ENCODE measurements at places on chromosomes 4 and X.

DNA sequence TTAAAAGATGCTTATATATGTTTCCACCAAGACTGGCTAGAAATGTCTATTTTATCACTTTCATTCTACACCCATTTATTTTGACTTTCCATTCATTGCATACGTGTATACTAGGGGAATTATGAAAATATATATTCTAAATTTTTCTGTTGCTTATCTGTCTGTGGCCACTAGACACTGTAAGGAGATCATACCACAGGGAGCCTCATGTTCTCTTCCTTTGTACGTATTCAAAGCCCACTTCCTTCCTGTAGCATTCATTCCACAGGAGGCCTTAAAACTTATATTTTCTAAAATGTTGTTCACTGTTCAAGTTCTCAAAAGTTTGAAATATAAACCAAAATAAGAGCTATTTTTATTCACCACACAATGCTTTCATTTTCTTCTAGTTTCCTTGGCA is 1848.9 kb upstream of the TENM3 start:
- no peak for DNase-seq

- no peak for DNase-seq
Measured at GRCh38 chr4:139501117-139501516, 47.2 kb downstream of the RAB33B start.

- no peak for DNase-seq
Measured at GRCh38 chr4:89894649-89895550, at the start of gene MMRN1. Gene MMRN1, plus strand, starts transcription at chr4:89894854. Its CDS starts 118 bp downstream, at chr4:89894972.

DNA sequence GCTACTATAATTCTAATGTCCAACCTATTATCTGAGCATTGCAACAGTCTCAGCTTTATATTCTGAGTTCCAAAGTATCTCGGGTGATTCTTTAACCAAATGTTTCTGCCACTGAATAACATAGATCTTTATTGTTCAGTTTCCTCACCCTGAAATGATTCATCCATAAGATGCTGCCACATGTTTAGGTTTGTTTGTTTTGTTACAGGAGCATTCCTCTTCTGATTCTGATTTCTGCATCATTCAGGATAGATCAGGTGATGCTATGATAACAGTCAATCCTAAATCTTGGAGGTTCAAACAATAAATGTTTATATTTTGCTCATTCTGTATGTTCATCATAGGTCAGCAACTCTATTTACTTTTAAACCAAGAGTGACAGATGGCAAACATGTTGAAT is 927.6 kb downstream of the PCDH7 start:
- no peak for DNase-seq

DNA sequence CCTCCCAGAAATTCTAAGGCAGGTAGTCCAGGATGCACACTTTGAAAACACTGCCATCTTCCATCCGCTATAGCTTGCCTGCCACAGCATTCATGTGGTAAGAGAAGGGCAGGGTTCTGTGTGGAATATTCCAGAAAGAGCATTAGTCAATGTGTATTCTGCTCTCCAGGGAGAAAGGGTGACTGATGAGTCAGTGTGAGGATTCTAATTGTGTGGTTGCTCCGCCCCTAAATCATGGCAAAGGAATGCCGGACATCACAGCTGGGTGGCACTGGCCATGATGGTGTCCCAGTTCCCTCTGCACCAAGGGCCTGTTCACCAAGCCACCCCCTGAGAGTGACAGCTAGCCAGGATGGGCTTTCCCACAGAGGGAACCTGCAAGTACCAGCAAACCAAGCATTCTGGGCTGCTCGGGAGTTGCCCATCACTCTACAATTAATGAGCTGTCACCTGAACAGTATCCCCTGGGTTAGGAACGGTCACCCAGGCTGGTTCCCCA is 9.5 kb downstream of the IDS start:
- no peak for DNase-seq

DNA sequence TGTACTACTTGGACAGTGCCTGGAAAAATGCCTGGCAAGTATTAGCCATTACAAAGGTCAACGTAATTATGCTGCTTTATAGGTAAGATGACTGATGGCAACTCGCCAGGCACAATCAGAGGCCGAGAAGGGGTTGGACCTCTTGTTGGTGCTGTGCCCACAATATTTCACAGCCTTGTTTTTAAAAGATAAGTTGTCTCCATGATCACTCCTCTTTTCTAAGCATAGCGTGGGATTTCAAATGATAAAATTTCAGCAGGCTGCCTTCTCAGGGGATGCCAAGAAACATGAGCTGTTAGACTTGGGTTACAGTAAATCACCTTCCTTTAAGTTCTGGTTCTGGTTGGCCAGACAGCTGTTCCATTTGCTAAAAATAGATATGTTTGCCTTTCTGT is 26.9 kb downstream of the HOPX start:
- no peak for DNase-seq

DNA sequence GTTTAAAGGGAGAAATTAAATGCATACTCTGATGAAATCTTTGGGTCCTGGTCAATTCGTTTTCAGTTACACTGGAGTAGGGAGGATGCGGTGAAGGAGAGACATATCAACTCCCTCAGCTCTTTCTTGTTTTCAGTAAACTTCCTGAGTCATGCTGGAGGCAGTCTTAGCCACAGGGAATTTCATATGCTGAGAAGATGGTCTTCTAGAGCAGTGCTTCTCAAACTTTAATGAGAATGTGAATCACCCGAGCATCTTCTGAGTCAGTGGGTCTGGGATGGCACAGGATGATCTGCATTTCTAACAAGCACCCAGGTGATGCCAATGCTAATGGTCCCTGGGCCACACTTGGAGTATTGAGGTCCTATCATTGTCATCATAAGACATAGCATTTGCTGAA is 214.5 kb downstream of the KIT start:
- no peak for DNase-seq

DNA sequence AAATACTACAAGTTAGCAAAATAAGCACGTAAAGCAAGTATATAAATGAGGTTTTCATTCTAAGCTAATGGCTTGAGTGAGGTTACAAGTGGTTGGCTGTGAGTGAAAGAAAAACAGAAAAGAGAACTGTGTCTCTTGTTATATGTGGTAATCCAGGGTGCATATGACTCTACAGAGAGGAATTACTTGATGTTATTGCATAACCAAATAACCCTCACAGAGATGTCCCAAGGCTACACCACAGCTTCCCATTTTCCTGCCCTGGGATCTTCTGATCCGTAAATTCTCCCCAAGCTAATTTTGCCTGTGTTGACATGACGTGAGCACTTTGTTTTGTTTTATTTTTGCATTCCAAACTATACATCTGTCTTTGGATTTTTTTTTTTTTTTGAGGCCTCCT is 470.0 kb upstream of the INTU start:
- DNase-seq, result no peak

GRCh38 chr4:56799161-56799759 is 22.2 kb downstream of the SPINK2 start:
- DNase-seq, result no peak

- DNase-seq, result no peak
Measured at GRCh38 chr4:125243789-125244397, 70.9 kb upstream of the FAT4 start.
